ENCODE measurements at places on chromosomes 3 and 15. TPM values are rescaled to one million over a fixed set of nuclear protein-coding genes. Genes with fewer than 3 reads are reported as not detected.

CMTM8 gene
- 16.8 TPM for total RNA-seq

GRCh38 chr15:71448688-71449114, 333.4 kb downstream of the THSD4 start:
- no peak overlapping the region for H3K4me3 ChIP-seq
- no peaks in the 10 kb centered on the region for H3K27me3 ChIP-seq
- H3K4me1 ChIP-seq: peaks cover 46% of the 10 kb centered on the region
- peak; percentile 47 for DNase-seq
- no peaks in the 10 kb centered on the region for H3K36me3 ChIP-seq

- DNase-seq: peak; percentile 90
- H3K27me3 ChIP-seq: no peaks in the 10 kb centered on the region
- no peak overlapping the region for H3K4me3 ChIP-seq
- H3K27ac ChIP-seq: no peak overlapping the region
- no peaks in the 10 kb centered on the region for H3K36me3 ChIP-seq
- peaks cover 25% of the 10 kb centered on the region for H3K4me1 ChIP-seq
Observed at GRCh38 chr3:128584412-128585020, 66.1 kb downstream of the RPN1 start.

DNA sequence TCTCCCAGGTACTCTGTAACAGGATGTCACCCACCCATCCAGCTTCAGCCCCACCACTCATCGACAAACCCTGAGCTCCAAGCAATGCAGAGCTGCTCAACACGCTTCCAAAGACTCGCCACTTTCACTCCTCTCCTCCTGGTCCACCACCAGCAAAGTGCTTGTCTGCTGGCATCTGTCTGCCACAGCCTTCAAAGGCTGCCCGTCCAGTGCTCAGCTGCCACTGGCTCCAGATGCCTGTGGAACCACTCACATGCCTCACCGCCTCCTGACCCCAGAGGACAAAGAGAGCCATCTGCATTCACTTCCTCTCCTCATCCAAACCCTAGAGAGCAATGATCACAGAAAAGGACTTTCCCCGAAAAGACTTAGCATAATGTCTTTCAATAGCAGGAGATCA, 109.5 kb upstream of the OCA2 start:
- DNase-seq: no peak
- H3K4me1 ChIP-seq: no peaks in the 10 kb centered on the region
- H3K27me3 ChIP-seq: no peaks in the 10 kb centered on the region
- H3K4me3 ChIP-seq: no peak overlapping the region
- H3K27ac ChIP-seq: no peak overlapping the region

Data from PC-9 (cell line).